ENCODE measurements at places on chromosomes 4 and X.

GRCh38 chr4:185896817-185897488 is 85.0 kb upstream of the SORBS2 start:
- DNase-seq: no peak

- no peak for DNase-seq
Observed at GRCh38 chr4:52407545-52407944, 251.6 kb downstream of the USP46 start.

DNA sequence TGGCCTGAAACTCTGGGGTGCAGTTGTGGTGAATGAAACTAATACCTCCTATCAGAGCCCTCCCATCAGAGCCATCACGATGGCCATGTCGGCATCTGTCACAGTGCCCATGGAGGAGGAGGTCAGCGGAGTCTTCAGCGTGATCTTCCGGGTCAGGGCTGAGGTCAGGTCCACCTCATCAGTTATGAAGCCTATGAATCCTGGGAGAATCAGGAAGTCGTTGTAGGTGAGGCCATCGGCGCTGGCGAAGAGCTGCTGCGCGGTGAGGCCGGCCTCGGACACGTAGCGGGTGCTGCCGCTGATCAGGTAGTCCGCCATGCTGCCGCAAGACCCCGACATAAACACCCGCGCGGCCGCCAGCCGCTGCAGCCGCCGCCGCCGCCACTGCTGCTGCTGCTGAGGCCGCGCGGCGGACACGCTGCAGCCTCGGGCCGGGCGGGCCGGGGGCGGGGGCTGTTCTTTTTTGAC is 376.7 kb upstream of the MAOA start:
- DNase-seq: no peak

- no peak for DNase-seq
Observed at GRCh38 chrX:102684772-102685520, 27.3 kb upstream of the GPRASP2 start.

GRCh38 chr4:3413675-3414420 is 27.9 kb upstream of the HGFAC start:
- no peak for DNase-seq

DNA sequence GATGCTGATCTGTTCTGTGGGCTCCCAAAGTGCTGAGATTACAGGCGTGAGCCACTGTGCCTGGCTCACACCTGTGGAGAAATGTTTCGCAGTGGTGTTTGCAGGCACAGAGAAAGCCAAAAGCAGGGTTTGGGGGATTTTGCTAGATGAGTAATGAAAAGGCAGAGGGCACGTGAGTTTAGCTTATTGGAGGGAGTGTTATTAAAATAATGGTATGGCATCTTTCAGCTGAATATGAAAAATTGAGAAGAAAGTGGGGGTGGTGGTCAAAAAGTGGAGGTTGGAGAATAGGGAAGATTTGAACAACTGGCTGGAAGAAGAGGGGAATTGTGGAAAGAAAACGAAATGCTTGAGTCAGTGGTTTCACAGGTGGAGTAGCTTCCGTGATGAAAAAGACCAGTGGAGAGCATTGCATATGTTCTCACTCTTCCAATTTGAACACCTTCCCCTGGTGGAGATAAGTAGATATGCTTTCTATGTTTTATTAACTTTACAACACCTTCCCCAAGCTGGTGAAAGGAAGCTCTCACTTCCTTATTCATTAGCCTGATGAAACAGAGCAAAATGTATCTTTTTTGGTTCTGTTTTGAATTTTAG is 1.1 kb upstream of the CHST7 start:
- no peak for DNase-seq

DNA sequence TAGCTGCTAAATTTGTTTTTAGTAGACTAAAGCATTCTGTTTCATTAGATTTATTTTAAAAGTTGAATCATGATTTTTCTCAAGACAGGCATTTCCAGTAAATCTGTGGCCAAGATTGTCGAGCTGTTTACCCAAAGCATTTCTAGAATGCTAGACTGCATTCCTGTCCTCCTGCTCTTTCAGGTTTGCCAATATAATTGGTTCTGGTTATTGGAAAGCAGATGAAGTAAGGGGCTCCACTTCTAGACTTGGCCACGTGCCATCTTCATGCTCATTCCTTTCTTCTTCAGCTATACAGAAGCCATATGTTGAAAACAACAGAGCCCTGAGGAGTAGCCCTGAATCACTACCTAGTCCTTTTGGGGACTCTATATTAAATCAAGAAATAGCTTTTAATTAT is 62.5 kb downstream of the PGRMC2 start:
- no peak for DNase-seq

DNA sequence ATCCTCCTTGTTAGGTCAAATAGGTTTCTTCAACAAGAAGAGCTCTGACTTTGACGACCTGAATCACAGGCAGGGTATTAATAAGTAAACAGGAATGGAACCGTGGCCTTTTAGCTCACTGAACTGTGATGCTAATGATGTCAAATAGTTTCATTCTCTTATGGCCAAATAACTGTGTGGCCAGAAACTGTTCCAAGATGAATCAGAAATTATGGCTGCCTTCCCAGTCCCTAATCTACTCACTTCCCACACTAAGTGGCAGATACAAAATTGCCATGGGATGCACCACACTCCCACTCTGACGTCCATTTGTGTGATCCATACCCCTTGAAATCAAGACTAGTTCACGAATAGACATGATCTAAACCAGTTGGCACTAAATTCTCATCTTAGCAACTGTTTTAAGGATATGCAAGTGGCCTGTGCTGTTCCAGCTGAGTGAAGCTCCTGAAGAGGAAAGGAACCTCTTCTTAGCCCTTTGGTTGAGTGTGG is 455.4 kb downstream of the IL15 start:
- no peak for DNase-seq

DNA sequence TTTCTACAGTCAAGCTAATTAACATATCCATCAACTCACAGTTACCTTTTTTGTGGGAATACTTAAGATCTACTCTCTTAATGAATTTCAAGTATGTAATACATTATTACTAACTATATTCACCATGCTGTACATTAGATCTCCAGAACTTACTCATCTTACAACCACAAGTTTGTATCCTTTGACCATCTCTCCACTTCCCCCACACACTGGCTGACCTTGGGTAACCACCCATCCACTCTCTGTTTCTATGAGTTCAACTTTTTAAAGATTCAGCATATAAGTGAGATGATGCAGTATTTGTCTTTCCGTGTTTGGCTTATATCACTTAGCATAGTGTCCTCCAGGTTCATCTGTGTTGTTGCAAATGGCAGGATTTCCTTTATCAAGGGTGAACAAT is 30.5 kb upstream of the MAGED1 start:
- DNase-seq: no peak

- no peak for DNase-seq
Observed at GRCh38 chr4:176034499-176034898, 31.1 kb upstream of the WDR17 start.

All from stimulated activated CD8-positive, alpha-beta memory T cell treated with anti-CD3 and anti-CD28 coated beads, Interleukin-12 subunit alpha, Interleukin-12 subunit beta, amount 100 ng/mL, for 4 hours (primary cell).